ENCODE measurements at places on chromosomes 12 and 14. TPM values are rescaled to one million over a fixed set of nuclear protein-coding genes. Genes with fewer than 3 reads are reported as not detected.

Gene TMEM229B
- total RNA-seq: 4.3 TPM

Gene TAPBPL
- total RNA-seq: 21.7 TPM

DNA sequence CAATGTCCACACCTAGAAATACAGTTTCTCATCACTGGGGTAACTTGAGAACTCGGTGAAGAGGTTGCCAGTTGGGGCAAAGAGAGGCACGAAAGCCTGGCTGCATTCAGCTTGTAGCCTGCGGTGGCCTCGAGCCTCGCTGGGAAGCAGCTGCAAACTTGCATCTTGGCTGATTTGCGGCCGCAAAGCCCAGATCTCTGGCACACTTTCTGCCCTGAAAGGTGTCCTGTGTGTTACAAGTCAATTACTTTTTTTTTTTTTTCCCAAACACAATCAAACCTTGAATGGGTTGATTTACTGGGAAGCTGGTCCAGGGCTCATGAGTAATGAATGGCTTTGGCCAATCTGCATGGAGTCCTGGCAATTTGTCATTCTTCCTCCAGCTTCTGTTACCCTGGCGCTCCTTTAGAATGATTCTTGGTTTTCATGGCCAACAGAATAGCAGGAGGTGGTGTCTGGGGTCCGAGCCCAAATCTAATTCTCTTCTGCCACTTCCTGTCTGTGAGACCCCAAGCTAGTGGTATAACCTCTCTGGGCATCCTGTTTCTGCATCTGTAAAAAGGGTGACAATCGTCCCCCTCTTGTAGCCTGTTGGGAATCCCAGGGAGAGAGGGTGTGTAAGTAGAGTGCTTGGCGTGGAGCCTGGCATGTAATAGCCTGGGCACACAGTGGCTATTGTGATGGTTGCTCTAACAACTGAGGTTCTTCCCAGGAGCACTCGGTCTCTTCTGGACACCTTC lies 6.7 kb downstream of the BCL7A start:
- no peak overlapping the region for H3K4me3 ChIP-seq
- no peak overlapping the region for H3K27ac ChIP-seq
- H3K4me1 ChIP-seq: peaks cover 11% of the 10 kb centered on the region

DNA sequence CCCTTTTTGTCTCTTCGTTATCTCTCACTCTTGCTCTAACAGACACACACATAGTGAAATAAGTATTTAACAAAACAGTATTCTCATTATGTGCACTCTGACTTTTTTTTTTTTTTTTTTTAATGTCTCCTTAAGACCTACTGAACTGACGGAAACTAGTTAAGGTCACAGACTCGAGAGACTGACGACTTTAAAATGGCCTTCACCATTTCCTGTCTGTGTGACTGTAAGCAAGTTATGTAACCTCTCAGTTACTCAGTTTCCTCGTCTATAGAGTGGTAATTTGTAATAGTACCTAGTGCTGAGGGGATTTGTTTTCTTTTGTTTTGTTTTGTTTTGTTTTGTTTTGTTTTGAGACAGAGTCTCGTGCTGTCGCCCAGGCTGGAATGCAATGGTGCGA lies 284.8 kb downstream of the FBXL14 start:
- H3K4me3 ChIP-seq: no peak overlapping the region
- H3K27me3 ChIP-seq: no peaks in the 10 kb centered on the region
- no peaks in the 10 kb centered on the region for H3K4me1 ChIP-seq

DNA sequence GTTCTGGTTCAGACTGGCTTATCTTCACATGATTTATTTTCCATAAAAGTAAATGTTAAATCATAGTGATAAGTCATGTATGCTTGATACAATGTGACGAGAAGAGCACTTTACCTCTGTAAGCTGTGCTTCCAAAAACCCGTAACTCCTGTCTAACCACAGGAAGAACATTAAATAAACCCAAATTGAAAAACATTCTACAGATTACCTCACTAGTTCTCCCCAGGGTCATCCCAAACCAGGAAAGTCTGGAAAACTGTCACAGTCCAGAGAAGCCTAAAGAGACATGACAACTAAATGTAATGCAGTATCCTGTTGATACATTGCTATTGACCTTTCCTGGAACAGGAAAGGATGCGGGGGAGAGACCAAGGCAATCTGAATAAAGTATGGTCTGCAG lies 32.5 kb upstream of the DUSP6 start:
- peaks cover 57% of the 10 kb centered on the region for H3K4me1 ChIP-seq
- no peak overlapping the region for H3K4me3 ChIP-seq
- DNase-seq: no peak
- H3K27ac ChIP-seq: peak overlapping the region; percentile 55
- no peaks in the 10 kb centered on the region for H3K27me3 ChIP-seq
- no peaks in the 10 kb centered on the region for H3K36me3 ChIP-seq

DNA sequence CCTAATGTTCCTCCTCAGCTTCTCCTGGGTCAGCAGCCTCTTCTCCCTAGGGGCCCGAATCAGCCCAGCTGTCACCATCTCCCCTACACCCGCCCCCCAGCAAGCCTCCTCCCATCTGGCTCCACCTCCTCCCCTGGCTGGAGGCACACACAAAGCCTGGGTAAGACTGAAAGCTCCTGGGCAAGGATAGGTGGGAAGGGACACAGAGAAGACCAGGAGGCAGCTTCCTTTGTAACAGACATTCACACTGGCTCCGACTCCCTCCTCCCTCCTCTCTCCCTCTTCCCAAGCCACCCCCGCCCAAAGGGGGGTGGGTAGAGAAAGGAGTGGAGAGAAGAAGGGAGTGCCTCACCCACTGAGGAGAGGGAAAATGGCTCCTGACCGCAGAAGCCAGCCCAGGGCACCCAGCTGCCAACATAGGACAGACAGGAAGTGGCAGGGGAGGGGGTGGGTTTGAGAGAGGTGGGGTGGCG lies 4.0 kb downstream of the CHD4 start:
- no peak overlapping the region for H3K4me3 ChIP-seq
- H3K36me3 ChIP-seq: peaks cover 63% of the 10 kb centered on the region
- H3K27me3 ChIP-seq: no peaks in the 10 kb centered on the region
- H3K27ac ChIP-seq: peak overlapping the region; percentile 9
- peak; percentile 66 for DNase-seq

DNA sequence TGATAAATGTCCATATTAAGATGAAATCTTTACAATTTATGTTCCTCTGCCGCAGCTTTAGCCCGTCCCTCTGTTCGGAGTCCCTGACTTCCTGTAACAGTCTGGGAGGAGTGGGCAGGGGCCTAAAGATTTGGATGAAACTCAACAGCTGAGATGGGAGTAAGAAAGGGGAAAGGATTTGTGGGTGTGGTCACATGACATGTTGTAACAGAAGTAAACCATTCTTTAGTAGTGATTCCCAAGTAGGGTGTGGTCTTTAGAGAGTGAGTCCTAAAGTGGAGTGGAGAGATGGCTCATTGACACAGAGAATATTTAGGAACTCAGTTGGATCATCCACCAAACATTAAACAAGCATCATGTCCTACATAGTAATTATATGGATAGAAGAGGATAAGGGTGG lies 12.9 kb downstream of the TMEM117 start:
- no peaks in the 10 kb centered on the region for H3K4me1 ChIP-seq
- H3K27ac ChIP-seq: no peak overlapping the region
- H3K36me3 ChIP-seq: no peaks in the 10 kb centered on the region
- H3K4me3 ChIP-seq: no peak overlapping the region
- no peak for DNase-seq

DNA sequence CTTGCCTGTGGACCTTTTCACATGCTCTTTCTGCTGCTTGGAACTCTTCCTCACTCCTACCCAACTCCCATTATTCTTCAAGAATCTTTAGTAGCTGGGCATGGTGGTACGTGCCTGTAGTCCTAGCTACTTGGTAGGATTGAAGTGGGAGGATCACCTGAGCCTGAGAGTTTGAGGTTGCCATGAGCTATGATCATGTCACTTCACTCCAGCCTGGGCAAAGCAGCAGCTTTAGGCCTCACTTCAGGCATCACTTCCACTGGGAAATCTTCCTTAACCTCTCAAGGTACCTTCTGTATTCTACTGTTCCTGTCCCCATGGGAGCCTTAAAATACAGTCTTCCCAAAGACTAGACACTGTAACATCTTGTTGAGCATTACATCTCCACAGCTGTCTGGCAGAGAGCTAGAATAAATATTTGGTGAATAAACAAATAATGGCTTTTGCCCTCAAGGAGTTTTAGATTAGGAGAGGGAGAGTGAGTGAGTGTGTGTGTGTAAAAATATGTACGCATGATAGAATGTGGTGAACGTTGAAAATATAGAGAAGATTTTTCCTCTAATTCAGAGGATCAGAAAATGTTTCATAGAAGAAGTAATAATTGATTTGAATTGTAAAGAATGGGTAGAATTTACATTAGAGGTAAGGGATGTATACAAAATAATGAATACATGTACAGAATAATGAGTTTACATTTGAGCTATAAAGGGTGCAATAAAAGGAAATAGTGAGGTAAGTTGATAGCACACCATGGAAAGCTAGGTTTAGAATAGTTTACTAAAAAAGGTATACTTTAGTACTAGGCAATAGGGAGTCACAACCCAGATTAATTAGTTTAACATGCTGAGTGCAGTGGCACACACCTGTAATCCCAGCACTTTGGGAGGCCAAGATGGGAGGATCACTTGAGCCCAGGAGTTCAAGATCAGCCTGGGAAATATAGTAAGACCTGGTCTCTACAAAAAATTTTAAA lies 29.2 kb upstream of the BMAL2 start:
- peak overlapping the region; percentile 34 for H3K27ac ChIP-seq
- no peaks in the 10 kb centered on the region for H3K27me3 ChIP-seq
- H3K4me3 ChIP-seq: no peak overlapping the region
- H3K36me3 ChIP-seq: no peaks in the 10 kb centered on the region
- peaks cover 33% of the 10 kb centered on the region for H3K4me1 ChIP-seq

- peaks cover 99% of the 10 kb centered on the region for H3K36me3 ChIP-seq
- H3K27ac ChIP-seq: no peak overlapping the region
- no peaks in the 10 kb centered on the region for H3K27me3 ChIP-seq
Measured at GRCh38 chr12:43797561-43798217, 8.4 kb downstream of the TWF1 start.
